ENCODE measurements at places on chromosomes 2 and 18. TPM values are rescaled to one million over a fixed set of nuclear protein-coding genes. Genes with fewer than 3 reads are reported as not detected.

RFTN2 gene
- total RNA-seq = 1.9 TPM

LYG2 gene
- not detected for total RNA-seq

CHRND gene
- total RNA-seq = not detected

DNAJC5G gene
- total RNA-seq = not detected

DSG3 gene
- total RNA-seq = not detected

RGPD6 gene
- total RNA-seq = 23.4 TPM

DLX2 gene
- total RNA-seq = not detected

HOXD4 gene
- total RNA-seq = 0.18 TPM

MORN2 gene
- total RNA-seq = 25.7 TPM
